T-cell (primary cell): ENCODE measurements at places on chromosomes 7 and 10. TPM values are rescaled to one million over a fixed set of nuclear protein-coding genes. Genes with fewer than 3 reads are reported as not detected.

HECTD2 gene
- 1.6 TPM for total RNA-seq

PILRA gene
- total RNA-seq: 3.7 TPM

ELFN1 gene
- 0.06 TPM for total RNA-seq

FOXI2 gene
- total RNA-seq: not detected

SLC39A12 gene
- not detected for total RNA-seq

STAG3 gene
- total RNA-seq: 4.8 TPM

SPDYE6 gene
- total RNA-seq: not detected

CALN1 gene
- 0.16 TPM for total RNA-seq

WIPF3 gene
- 0.06 TPM for total RNA-seq

ITPRID1 gene
- not detected for total RNA-seq

MGAM2 gene
- total RNA-seq: not detected

DNA sequence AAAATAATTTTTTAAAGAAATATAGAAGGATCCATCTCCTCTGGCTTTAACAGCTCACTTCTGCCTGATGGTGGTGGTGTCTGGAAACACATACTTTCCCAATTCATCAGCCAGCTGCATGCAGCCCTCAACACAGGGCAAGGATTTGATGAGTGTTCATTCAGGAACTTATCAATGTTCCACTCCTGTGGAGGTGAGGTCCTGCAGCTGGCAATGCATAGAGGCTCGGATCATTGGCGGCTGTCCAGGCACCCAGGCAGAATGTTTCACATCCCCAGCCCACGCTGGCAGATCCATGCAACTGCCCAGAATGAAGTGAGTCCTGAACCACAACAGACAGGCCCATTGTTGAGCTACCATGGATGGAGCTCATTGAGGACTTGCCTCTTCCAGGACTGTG is 55.2 kb upstream of the KCNMA1 start:
- no peak overlapping the region for H3K27ac ChIP-seq
- no peak for DNase-seq
- H3K4me3 ChIP-seq: no peak overlapping the region
- no peaks in the 10 kb centered on the region for H3K36me3 ChIP-seq

DNA sequence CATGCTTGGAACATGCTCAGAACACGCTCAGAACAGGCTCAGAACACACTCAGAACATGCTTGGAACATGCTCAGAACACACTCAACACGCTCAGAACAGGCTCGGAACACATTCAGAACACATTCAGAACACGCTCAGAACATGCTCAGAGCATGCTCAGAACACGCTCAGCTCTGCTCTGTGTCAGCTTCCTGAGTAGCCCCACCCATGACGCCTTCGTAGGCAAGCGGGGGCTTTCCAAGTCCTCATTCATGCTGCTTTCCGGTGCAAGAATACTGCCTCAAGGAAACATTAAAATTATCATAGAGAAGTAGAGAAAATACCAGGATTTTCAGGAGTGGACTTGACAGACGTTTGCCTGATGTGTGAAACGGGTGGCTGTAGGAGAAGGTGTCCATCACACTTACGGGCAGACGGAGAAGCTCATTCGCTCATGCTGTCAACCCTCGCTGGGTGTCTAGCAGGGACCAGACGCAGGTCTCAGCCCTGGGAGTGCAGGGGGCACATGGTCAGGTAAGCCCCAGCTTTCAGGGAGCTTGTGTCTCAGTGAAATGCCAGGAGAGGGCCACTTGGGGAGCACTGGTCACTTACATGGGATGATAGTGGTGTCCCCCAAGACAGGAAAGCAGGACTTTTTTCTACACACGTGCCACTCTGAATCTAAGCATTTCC is 24.7 kb downstream of the EN2 start:
- H3K36me3 ChIP-seq: no peaks in the 10 kb centered on the region
- DNase-seq: no peak
- peaks cover 43% of the 10 kb centered on the region for H3K27me3 ChIP-seq
- H3K4me3 ChIP-seq: no peak overlapping the region
- H3K4me1 ChIP-seq: no peaks in the 10 kb centered on the region

GRCh38 chr7:94182721-94183120 is 178.6 kb upstream of the BET1 start:
- DNase-seq: no peak
- no peak overlapping the region for H3K27ac ChIP-seq
- H3K4me3 ChIP-seq: no peak overlapping the region
- no peaks in the 10 kb centered on the region for H3K4me1 ChIP-seq

DNA sequence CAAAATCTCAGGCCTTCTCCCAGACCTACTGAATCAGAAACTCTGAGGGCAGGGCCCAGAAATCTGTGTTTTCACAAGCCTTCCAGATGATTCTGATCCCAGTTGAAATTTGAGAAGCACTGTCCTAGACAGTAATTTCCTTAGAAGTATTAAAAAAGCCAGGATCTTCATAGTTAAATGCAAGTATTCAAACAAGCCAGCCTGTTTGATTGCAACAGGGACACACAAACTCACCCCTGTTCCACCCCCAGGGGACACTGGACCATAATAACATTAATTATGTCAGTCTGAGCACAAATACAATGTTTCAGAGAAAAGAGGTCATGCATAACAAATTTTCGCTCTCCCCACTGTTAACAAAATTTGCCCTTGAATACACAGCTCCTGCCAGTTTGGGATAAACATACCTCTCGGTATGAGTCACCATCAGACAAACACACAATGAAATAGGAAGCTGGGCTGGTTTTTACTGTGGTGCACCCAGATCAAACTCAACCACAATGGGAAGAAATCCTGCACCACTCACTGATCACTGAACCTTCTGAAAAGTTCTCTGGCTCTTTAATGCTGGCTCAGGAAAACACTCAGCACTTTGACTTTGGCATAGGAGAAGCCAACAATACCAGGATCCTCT is 34.3 kb downstream of the ABLIM1 start:
- H3K4me3 ChIP-seq: no peak overlapping the region
- no peaks in the 10 kb centered on the region for H3K36me3 ChIP-seq
- peaks cover 3% of the 10 kb centered on the region for H3K27me3 ChIP-seq
- H3K27ac ChIP-seq: no peak overlapping the region

DNA sequence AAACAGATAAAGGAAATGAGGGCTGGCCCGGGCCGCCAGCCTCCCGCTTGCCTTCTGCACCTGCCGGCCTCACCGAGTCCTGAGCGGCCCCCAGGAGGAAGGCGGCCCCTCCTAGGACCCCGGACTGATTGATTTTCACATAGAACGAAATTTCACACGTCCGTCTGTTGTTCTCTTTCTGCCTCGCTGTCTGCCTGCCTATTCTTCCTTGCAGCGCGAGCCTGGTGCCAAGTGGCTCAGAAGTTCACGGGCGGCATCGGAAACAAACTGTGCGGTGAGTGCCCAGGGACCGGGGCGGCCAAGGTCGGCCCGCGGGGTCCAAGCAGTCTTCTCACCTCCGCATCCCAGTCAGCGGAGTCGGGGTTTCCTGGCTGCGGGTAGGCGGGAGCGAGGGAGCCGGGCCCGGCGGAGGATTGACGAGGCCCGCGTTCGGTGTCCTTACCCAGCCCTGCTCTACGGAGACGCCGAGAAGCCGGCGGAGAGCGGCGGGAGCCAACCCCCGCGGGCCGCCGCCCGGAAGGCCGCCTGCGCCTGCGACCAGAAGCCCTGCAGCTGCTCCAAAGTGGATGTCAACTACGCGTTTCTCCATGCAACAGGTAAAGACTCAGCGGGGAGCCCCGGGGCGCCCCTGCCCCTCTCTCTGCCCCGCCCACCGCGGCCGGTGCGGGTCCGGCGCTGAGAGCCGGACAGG is 967 bp downstream of the GAD2 start:
- DNase-seq: no peak
- peaks cover 32% of the 10 kb centered on the region for H3K27me3 ChIP-seq
- no peaks in the 10 kb centered on the region for H3K36me3 ChIP-seq
- H3K4me3 ChIP-seq: no peak overlapping the region

- H3K36me3 ChIP-seq: no peaks in the 10 kb centered on the region
- no peak overlapping the region for H3K4me3 ChIP-seq
- peaks cover 7% of the 10 kb centered on the region for H3K27me3 ChIP-seq
- DNase-seq: no peak
Observed at GRCh38 chr10:14450041-14450491, 119.3 kb upstream of the FRMD4A start.

DNA sequence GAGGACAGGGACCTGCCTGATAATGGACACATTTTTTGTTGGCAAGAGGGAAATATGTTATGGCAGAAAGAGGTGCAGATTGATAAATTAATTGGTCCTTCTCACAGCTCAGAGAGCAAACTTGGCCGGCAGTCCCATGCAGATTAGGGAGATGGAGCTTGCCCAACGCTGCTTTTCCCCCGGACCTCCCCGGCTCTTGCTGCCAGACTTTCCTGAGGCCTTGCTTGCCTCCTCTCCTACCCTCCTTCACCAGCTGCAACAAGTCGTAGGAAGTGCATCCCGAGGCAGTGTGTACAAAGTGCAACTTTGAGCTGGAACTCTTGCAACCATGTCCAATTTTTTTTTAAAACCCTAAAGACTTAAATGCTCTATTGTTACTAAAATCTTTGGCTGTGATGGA is 215.5 kb downstream of the LRMDA start:
- H3K27ac ChIP-seq: no peak overlapping the region
- no peaks in the 10 kb centered on the region for H3K4me1 ChIP-seq
- no peaks in the 10 kb centered on the region for H3K36me3 ChIP-seq
- no peaks in the 10 kb centered on the region for H3K27me3 ChIP-seq
- H3K4me3 ChIP-seq: no peak overlapping the region

- H3K27me3 ChIP-seq: peaks cover 2% of the 10 kb centered on the region
- peaks cover 2% of the 10 kb centered on the region for H3K4me1 ChIP-seq
- no peak overlapping the region for H3K4me3 ChIP-seq
- no peak overlapping the region for H3K27ac ChIP-seq
- H3K36me3 ChIP-seq: no peaks in the 10 kb centered on the region
- no peak for DNase-seq
Observed at GRCh38 chr7:70630440-70630817, 501.5 kb upstream of the GALNT17 start.

DNA sequence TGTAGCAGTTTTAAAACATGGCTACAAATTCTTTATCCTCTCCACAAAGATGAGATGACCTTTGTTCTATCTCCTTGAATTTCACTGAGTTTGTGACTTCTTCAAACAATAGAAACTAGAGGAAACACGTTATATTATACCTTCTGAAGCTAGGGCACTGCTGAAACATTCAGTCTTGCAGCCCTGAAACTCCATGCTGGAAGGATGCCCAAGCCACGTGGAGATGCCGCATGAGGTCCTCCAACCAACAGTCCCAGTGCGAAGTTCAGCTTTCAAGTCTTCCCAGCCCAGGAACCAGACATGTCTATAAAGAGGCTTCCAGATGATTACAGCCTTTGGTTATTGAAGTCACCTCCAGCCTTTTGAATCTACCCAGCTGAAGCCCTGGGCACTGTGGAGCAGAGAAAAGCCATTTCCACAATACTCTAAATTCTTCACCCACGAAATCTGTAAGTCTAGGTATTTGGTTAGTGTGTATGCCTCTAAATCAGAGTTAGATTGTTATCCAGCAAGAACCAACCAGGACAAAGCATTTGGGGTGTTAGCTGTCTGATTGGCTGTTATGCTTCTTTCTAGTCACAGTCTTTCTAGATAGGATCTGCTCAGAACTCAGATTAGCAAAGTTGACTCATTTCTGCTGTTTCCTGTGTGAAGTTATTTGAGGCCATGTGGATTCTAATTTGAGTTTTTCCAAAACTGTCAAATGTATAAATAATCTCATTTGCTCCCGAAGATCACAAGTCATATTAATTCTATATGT is 186.5 kb upstream of the TMEM72 start:
- no peak overlapping the region for H3K4me3 ChIP-seq
- no peak for DNase-seq
- no peaks in the 10 kb centered on the region for H3K4me1 ChIP-seq

DNA sequence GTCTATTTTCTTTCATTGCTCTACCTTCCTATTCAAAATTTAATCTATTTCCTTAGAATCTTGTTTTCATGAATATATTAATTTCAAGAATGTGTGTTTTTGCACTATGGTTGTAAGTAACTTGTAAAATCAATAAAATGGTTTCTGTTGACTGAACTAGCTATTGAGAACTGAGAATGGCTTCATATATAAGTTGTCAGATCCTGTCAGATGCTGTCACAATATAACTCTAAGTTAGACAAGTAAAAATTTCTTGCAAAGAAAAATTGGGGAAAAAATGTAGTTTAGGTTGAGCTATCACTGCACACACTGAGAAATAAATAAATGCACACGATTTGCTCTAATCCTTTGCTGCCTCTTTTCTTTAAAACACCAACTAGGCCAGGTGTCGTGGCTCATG is 89.8 kb downstream of the RAB11FIP2 start:
- H3K4me1 ChIP-seq: no peaks in the 10 kb centered on the region
- H3K36me3 ChIP-seq: no peaks in the 10 kb centered on the region
- H3K27me3 ChIP-seq: no peaks in the 10 kb centered on the region
- H3K4me3 ChIP-seq: no peak overlapping the region

DNA sequence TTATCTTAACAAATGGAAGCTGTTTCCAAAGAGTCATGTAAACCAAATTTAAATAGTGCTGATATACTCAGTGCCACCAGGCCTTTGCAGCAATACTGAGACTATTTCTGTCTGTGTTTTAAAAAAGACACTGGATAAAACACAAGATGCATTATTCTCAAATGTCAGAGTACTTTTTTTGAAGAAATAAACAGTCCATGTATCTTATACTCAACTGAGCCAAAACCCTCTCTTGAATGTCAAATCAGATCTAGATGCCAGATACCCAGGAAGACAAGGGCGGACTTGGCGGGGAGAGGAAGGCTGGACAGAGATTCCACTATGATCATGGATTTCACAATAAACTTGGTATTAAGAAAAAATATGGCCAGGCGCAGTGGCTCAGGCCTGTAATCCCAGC is 127.6 kb downstream of the COBL start:
- no peaks in the 10 kb centered on the region for H3K36me3 ChIP-seq
- no peaks in the 10 kb centered on the region for H3K4me1 ChIP-seq
- H3K27me3 ChIP-seq: no peaks in the 10 kb centered on the region
- H3K27ac ChIP-seq: no peak overlapping the region
- DNase-seq: no peak
- H3K4me3 ChIP-seq: no peak overlapping the region

- no peak for DNase-seq
- H3K36me3 ChIP-seq: no peaks in the 10 kb centered on the region
- H3K4me3 ChIP-seq: no peak overlapping the region
- no peak overlapping the region for H3K27ac ChIP-seq
- H3K4me1 ChIP-seq: peaks cover 17% of the 10 kb centered on the region
- no peaks in the 10 kb centered on the region for H3K27me3 ChIP-seq
Observed at GRCh38 chr10:88032566-88032965, 169.1 kb downstream of the PTEN start.

GRCh38 chr10:34689053-34689452 is 126.0 kb downstream of the PARD3 start:
- no peaks in the 10 kb centered on the region for H3K27me3 ChIP-seq
- H3K4me1 ChIP-seq: no peaks in the 10 kb centered on the region
- H3K36me3 ChIP-seq: no peaks in the 10 kb centered on the region
- no peak for DNase-seq
- H3K27ac ChIP-seq: no peak overlapping the region
